ENCODE measurements at places on chromosomes 3 and 15.

- DNase-seq: no peak
These were observed 100.1 kb downstream of the TPRA1 start for GRCh38 chr3:127490271-127491023.

DNA sequence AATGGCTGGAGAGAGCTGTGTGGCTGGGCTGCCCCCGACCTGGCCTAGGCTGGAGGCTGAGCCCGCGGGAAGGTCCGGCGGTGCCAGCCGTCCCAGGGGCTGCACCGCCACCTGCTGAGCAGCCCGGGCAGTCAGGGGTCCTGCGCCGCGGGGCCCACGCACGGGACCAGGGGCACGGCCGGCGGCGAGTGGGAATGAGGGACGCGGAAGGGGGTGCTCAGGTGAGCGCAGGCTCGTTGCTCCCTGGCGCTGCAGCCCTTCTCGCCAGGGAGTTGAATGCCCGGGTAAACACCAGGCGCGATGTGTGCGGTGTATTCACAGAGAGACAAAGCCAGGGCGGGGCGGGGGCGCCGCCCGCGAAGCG is 666 bp upstream of the SEMA3F start:
- DNase-seq: no peak

DNA sequence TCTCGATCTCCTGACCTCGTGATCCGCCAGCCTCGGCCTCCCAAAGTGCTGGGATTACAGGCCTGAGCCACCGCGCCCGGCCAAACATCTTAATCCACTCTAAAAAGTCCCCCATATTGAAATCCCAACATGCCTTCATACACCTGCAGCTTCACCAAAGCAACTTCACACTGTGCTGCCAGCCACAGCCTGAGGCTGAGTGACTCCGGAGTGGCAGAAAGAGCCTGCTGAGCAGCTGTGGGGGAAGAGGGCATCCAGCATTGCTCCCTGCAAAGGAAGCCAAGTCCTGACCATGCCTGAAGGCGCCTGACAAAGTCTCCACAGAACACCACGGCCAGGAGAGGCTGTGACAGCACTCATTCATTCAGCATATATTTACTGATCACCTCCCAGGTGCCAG is 21.6 kb upstream of the VGLL4 start:
- no peak for DNase-seq

GRCh38 chr3:57783186-57784088 is 27.3 kb downstream of the SLMAP start:
- DNase-seq: no peak

DNA sequence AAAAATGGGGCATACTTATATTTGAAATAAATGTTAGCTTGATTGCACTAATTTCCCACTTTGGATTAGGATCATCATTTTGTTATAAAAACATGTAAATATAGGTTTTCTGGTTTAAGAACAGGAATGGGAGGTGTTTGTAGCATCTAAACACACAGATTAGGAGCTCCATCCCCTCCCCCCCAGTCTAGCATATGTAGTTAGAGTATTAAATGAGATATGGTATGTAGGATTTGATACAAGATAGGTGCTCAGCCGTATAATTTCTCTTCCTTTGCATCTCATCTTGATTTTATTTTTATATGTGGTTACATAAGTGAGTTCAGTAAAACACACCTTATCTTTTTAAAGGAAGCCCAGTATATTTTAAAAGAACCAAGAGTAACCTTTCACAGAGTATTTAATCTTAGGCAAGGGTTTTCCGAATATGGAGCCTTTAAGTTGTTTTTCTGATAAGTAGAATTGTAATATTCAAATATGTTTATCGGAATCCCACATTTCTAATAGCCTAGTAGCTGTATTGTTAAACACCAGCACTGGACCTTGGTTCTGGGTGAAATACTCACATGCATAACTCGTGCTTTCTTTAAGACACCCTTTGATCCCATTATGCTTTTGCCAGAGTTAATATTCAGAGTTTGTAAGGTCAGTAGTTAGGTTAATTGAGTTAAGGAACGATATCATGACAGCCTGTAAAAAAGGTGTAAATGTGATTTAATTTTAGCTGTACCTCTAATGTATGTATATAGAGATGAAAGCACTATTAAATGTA is 2.3 kb downstream of the SLC25A36 start:
- no peak for DNase-seq

DNA sequence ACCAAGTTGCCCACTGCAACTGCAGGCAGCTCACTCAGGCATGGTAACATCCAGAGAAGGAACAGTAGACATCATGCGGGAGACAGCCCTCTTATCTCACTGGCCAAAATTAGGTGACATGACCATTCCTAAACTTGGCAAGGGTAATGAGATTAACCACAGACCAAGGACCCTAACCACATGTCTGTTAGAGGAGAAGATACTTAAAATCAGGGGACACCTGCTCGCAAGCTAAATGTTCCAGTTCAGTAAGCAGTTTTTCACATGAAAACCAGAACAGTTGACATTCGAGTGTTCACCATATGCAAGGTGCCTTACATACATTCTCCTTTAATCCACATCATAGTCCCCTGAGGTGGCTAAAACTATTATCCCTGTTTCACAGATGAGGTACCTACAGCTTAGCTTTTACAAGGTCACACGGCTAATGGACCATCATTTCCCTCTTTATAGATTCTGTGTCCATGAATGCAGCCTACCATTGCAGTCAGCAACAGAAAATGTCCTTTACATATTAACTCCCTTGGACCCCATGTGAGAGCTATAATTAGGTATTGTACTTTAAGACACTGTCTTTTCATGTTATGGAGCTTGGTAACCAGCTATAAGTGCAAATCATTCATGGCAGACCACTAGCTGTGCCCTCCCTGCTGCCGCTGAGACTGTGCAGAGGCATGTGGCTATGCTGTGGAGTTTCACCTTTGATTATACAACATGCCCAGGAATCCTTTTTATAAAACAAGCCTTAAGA is 154.1 kb downstream of the LIPC start:
- DNase-seq: no peak

GRCh38 chr15:100536733-100537132 is 8.0 kb upstream of the CERS3 start:
- no peak for DNase-seq

- no peak for DNase-seq
These were observed 216.8 kb downstream of the VGLL3 start for GRCh38 chr3:86774082-86774691.

GRCh38 chr3:36945333-36945980 is 603 bp upstream of the TRANK1 start:
- DNase-seq: no peak

DNA sequence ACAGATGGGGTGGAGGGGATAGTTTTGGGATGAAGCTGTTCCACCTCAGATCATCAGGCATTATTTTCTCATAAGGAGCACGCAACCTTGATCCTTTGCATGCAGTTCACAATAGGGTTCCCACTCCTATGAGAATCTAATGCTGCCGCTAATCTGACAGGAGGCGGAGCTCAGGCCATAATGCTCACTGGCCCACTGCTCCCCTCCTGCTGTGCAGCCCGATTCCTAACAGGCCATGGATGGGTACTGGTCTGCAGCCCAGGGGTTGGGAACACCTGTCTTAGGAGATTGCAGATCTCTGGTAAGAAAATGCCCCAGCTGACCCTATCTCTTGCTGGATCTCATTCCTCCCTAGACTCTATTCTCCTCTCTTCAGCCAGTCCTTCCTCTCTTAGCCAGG is 6.8 kb downstream of the CSTA start:
- no peak for DNase-seq

- no peak for DNase-seq
These were observed 30.8 kb upstream of the MAP3K13 start for GRCh38 chr3:185332026-185332735.

DNA sequence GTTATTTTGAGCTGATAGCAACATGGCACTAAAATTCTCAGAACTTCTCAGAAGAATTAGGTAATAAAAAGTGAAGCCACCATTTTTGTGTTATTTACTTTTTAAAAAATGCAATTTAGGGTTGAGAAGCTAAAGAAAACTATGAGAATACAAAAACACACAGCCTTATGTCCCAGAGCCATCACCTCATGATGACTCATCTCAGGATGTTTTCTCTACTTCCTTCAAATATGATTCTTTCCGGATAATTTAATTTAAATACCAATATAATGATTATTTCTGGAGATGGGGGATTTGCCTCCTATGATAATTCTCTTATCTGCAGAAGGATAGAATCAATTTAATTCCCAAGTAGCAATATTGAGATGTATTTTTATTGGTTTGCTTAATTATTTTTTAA is 105.6 kb upstream of the BFSP2 start:
- DNase-seq: no peak

GRCh38 chr3:111781561-111782446 is 77.3 kb upstream of the PHLDB2 start:
- no peak for DNase-seq

- no peak for DNase-seq
These were observed 783.3 kb downstream of the ZPLD1 start for GRCh38 chr3:103218146-103218545.

DNA sequence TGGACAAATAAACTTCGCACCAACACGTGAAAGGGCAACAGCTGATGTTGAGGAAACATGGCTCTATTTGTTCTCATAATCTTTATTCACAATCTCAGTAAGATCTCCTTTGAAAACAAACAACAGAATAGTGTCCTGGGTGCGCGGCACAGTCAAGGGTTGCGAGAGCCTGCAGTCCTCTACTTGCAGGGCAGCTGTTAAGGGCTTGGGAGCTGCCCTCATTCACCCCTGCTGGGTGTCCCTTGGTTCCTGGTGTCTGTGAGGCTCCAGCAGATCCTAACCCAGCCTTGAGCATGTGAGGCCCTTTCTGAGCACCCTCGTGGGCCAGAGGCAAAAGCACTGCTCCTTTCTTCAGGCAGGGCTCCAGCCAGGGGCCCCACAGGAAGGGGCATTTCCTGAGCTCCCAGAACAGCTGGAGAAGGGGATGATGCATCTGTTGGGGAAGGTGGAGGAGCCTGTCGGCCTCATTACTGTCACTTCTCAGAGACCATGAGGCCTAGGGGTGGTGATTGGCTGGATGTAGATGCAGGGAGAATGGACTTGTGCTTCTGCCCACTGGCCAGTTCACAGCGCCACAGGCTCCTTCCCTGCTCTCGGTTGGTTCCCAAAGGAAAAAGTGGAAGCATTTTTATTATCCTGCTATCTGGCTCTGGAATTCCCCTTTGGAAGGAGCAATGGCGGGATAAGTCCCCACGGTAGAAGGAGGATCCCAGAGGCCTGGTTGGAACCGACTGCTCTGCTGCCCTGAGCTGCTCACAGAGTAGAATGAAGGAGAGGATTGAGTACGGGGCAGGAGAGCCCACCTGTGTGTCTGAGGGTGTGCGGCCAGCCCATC is 51.9 kb upstream of the KLF13 start:
- DNase-seq: no peak

DNA sequence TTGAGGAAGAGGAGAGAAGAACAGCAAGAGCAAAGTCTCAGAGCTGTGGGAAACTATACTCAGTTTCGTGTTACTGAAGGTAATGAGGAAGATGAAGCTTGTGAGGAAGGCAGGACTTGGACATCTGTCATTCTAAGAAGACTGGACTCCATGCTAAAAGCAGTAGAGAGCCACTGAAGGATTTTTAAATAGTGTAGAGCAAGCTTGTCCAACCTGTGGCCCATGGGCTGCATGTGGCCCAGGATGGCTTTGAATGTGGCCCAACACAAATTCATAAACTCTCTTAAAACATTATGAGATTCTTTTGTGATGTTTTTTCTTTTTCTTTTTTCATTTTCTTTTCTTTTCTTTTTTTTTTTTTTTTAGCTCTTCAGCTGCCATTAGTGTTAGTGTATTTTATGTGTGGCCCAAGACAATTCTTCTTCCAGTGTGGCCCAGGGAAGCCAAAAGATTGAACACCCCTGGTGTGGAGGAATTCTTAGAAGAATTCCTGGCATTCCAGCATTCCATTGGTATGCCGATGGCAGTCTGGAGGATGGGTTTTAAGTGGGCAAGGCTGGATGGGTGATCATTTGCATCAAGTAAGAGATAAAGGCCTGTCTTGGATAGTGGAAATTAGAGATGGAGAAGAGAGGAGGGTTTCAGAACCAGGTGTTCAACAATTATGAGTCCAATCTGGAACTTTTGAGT is 6.9 kb upstream of the NFKBIZ start:
- no peak for DNase-seq

DNA sequence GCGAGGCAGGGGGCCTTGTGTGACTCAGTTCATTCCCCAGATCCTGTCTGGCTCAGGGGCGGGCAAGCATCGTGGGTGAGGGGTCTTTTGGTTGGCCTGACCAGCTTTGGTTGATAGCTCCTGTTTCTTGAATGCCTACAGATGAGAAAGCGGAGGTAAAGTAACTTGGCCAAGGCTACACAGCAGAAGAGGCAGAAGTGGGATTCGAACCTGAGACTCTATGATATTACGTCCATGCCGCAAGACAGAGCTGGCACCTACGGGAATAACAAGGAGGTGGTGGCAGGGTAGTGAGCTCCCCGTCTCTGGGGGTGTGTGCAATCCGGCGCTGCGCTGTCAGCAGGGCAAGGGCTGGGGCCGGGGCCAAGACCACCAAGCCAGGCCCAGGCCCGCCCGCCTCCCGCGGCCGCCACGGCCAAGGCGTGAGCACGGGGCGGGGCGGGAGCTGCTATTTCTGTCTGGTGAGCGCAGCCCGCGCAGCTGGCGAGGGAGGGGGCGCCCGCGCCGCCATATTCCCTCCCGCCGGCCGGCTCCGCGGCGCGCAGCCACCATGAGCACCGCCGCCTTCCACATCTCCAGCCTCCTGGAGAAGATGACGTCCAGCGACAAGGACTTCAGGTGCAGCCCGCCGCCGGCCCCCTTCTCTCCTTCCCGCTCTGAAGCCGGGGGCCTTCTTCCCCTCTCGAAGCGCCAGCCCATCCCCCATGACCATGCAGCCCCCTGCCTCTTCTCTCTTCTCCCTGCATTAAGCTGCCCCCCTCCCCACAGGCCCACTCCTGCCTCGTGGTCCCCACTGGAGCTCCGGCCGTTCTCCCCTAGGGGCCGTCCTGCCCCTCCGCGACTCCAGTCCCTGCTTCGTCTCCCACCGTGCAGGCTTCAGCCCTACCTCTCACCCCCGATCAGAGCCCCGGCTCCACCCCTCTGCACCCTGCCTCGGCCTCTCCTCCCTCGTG is at the start of gene CAND2:
Gene CAND2, plus strand, starts transcription at position 510 of the 953 bp plus-strand sequence. Its CDS starts 41 bp downstream, at position 551.
- peak; percentile 63 for DNase-seq

DNA sequence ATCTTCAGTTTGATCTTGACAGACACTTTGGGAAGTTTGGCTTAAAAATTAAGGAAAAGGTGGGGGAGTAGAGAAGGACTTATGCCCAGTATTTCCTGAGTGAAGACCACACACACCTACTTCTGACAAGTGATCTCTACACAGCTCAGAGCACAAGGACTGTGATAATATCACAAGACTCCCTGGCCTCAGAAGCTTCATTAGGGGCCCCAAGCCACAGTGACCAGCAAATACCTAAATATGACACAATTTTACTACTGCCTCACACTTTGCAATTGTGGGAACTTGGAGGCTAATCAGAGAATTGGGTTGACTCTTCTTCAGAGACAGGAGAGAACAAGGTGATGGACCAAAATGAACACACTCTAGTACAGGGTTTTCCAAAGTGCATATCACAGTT is 2.6 kb downstream of the ILDR1 start:
- no peak for DNase-seq

- no peak for DNase-seq
These were observed 181.4 kb downstream of the TBL1XR1 start for GRCh38 chr3:177015881-177016280.

DNA sequence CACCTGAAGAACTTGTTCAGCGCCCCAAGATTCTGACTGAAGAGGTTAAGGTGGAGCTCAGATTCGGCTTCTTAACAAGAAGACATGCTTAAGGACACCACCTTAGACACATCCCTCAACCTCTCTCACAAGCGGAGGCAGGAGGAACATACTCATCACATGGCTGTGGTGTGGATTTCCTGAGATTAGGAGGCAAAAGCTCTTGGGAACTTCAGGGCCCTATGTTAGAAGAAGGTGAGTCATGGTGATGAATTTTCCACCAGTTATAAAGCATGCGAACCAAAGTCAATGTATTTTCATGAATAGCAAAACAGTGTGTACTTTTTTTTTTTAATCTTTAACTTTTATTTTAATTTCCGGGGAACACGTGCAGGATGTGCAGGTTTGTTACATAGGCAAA is 212.2 kb upstream of the SUCLG2 start:
- DNase-seq: no peak

All from amygdala (tissue), 56 donors.